ENCODE measurements at places on chromosomes 6 and 20.

DNA sequence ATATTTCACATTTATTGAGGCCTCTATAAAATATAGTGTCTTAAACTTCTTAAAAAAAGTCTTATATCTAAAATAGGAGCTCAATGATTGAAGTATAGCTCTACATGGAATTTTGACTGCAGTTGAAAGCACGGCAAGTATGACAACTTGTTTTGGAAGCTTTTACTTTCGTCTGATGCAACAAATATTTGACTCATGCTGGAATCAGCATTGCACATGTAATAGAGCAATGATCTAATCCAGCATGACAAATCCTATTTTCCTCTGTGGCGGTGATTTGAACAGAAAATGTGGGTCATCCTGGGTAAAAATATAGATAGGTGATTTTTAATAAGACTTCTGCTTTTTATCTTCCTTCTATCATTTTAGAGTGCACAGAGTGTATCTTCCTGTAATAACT is 111.6 kb downstream of the TINAG start:
- no peak for DNase-seq

GRCh38 chr20:35146299-35146919 is 727 bp downstream of the EDEM2 start:
- no peak for DNase-seq

DNA sequence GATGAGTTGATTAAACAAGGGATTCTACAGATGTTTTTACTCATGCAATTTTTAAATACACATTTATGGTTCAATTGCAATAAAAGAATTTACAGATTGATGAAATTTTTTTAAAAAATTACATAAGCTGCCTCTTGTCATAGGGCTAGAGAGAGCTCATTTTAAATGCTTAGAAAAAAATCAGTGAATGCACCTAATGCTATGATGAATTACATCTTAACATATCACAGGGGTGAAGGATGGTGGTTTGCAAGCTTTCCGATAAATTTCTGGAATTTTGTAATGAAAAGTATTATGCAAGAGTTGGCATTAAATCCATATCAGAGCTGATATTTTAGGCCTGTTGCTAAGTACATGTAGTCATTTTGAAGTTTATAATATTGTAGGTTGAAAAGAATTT is 29.6 kb downstream of the DSE start:
- no peak for DNase-seq

- no peak for DNase-seq
Observed at GRCh38 chr6:131762984-131763383, 44.8 kb upstream of the ENPP1 start.

- no peak for DNase-seq
Observed at GRCh38 chr20:22217712-22218352, 366.5 kb downstream of the FOXA2 start.

- DNase-seq, result no peak
Observed at GRCh38 chr6:3612341-3613041, 139.0 kb downstream of the PXDC1 start.

- no peak for DNase-seq
Observed at GRCh38 chr6:152748843-152749242, 1.8 kb upstream of the VIP start.

DNA sequence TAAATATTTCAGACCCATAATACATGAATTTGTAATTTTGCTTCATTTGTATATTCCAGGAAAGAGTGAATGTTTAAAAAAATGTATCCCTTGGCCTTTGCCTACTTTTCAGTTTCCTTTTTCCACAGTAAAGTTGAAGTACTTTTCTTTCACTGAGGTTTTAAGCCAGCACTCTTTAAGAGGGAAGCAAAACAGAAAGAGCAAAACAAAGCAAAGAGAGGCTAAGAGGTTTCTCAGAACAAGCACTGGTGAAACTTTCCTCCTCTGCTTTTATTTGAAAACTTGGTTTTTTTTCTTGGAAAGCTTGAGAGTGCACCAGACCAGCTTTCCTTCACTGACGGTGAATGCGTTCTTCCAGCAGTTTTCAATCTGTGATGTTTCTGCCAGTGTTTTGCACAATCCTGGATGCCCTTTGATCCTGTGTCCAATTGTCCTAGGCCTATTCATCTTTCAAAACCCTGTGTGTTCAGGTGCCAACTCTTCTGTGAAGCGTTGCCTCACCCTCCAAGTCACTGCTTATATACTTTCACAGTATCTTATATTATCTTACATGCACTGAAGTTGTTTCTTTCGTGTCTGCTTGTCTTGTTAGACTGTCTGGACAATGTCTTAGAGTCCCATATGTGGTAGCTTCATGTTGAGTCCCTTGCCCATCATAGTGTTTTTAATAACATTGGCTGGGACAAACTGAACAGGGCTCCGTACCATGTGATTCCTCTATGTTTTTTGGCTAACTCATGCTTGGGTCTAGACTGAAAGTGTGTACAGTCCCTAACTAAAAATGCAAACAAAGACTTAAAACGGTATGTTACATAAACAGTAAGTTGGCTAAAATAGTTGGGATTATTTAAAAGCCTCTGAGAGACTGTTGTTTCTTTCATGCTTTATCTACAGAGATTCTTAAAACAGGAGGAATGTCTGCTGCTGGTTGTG is 1.9 kb downstream of the RNF217 start:
- DNase-seq, result no peak

- no peak for DNase-seq
Observed at GRCh38 chr20:58978351-58979190, 2.5 kb upstream of the NELFCD start.

- DNase-seq, result no peak
Observed at GRCh38 chr20:35339636-35340035, 47.4 kb upstream of the FAM83C start.

GRCh38 chr6:122749451-122750050 is 30.0 kb upstream of the FABP7 start:
- DNase-seq, result no peak
